ENCODE measurements at places on chromosomes 2 and 18.

DNA sequence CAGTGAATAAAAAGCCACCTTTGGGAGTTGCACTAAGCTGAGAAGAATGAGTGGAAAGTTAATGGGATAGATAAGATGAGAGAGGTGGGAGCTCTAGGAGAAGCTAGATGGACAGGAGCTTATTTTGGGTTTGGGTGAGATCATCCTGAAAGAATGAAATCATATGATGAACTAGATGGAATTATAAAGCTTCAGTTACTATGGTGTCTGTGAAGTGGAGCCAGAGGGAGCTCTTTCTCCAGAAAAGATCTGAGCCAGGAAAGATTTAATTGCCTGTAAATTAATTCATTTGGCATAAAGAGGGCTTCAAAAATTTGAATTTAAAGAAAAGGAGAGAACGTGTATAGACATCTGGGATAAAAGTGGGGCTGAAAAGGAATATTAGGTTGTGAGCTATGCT, 10.3 kb downstream of the DNAH6 start:
- no peak overlapping the region for H3K27ac ChIP-seq
- DNase-seq, result no peak
- no peak overlapping the region for H3K4me3 ChIP-seq
- H3K36me3 ChIP-seq, result no peaks in the 10 kb centered on the region

DNA sequence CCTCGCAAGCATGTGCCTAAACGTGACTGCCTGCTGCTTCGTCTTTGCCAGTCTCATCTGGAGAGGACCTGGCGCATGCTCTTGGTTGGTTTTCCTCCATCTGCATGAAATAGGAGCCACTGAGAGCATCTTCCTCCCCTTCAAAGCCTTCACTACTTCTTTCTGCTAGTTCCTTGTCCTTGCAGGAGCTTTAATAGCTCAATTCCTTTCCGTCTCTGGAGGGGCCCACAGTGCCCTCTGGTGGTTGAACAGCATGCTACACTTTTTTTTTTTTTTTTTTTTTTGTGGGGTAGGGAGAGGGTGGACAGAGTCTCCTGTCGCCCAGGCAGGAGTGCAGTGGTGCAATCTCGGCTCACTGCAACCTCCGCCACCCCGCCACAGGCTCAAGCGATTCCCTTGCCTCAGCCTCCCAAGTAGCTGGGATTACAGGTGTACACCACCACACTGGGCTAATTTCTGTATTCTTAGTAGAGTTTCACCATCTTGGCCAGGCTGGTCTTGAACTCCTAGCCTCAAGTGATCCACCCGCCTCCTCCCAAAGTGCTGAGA, 59.6 kb downstream of the SP110 start:
- no peak overlapping the region for H3K4me3 ChIP-seq
- H3K36me3 ChIP-seq, result no peaks in the 10 kb centered on the region
- no peak overlapping the region for H3K27ac ChIP-seq
- DNase-seq, result peak; percentile 31
- no peaks in the 10 kb centered on the region for H3K27me3 ChIP-seq

- peaks cover 3% of the 10 kb centered on the region for H3K36me3 ChIP-seq
- H3K27ac ChIP-seq, result no peak overlapping the region
- H3K4me3 ChIP-seq, result no peak overlapping the region
- no peaks in the 10 kb centered on the region for H3K27me3 ChIP-seq
- DNase-seq, result no peak
These were observed 45.5 kb downstream of the KIF5C start for GRCh38 chr2:148920559-148920958.

DNA sequence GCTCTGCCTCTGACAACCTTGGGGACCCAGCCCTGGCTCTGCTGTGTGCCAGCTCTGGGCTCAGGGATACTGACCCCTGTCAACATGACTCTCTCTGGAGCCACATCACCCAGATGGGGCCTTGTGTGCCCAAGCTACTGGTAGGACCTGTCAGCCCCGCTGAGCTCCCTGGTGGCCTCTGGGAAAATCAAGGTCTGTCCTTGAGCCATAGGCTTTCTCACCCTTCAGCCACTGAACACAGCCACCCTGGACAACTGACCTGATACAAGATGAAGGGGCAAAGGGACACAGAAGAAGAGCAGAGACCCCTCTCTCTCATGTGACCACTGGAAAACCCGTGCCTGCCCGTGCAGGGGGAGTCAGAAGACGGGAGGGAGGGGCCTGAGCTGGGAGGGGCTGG, 7.8 kb downstream of the CCDC74A start:
- no peak overlapping the region for H3K27ac ChIP-seq
- no peaks in the 10 kb centered on the region for H3K27me3 ChIP-seq
- no peaks in the 10 kb centered on the region for H3K4me1 ChIP-seq
- H3K36me3 ChIP-seq, result no peaks in the 10 kb centered on the region
- no peak for DNase-seq

DNA sequence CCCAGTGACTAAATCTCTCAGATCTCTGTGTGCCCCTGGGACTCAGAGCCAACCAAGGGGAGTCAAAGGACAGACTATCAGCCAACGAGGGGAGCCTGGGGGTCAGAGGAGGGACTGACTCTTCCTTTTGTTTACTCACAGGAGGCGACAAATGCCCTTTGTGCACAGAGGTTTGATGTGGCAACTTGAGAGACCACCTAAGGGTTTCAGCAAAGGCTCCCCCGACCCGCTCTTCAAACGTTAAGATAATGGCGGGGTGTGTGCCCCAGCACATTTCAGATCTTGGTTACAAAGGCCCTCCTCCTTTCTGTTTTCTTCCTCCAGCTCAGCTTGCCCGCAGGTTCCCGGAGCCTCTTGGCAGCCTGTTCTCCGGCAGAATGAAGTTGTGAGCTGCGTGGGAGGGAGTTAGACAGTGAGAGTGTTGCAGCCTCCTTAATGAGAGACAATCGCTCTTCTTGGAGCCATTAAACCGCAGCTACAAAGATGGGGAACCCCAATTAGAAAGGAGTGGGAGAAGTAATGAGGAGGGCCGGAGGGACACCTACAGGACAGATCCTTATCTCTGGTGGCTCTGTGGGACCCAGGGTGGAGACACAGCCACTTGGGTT, 76.2 kb downstream of the KIAA2012 start:
- no peaks in the 10 kb centered on the region for H3K36me3 ChIP-seq
- H3K4me1 ChIP-seq, result peaks cover 6% of the 10 kb centered on the region
- no peaks in the 10 kb centered on the region for H3K27me3 ChIP-seq

DNA sequence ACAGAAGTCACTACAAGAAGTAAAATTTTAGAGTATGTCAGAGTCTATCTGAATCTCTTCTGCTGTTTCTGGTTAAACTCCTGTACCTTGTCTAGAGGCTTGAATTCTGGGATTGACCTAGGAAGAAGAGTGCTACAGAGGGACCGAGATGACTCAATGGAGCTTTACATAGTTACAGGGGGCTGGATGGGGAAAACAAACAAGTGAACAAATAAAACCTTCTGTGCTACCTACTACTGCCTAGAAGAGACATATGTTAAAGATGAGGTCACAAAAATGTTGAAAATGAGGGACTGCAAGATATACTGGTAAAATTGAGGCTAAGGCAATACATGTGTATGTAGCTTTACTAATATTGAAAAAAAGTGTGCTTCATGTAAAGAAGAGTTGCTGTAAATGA, 265.4 kb upstream of the TFPI start:
- no peak overlapping the region for H3K4me3 ChIP-seq
- DNase-seq, result no peak
- H3K4me1 ChIP-seq, result no peaks in the 10 kb centered on the region
- H3K36me3 ChIP-seq, result no peaks in the 10 kb centered on the region
- H3K27me3 ChIP-seq, result no peaks in the 10 kb centered on the region

DNA sequence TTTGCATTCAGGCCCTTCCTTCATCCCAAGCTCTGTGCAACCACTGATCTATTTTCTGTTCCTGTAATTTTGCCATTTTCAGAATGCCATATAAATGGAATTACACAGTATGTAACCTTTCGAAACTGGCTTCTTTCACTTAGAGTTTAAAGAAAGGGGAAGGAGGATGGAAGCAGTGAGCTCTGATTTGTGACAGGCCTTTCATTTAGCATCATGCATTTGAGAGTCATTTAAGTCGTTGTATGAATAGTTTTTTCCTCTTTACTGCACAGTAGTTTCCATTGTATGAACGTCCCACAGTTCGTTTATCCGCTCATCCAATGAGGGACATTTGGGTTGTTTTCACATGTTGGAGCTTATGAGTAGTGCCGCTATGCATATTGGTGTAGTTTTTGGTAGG, 67.0 kb downstream of the LBH start:
- H3K27me3 ChIP-seq, result peaks cover 4% of the 10 kb centered on the region
- no peak overlapping the region for H3K27ac ChIP-seq
- H3K36me3 ChIP-seq, result no peaks in the 10 kb centered on the region
- no peak overlapping the region for H3K4me3 ChIP-seq

- H3K4me3 ChIP-seq, result no peak overlapping the region
- DNase-seq, result no peak
- H3K4me1 ChIP-seq, result no peaks in the 10 kb centered on the region
- H3K36me3 ChIP-seq, result no peaks in the 10 kb centered on the region
These were observed 135.9 kb downstream of the ABCA12 start for GRCh38 chr2:215002500-215002899.

- no peak overlapping the region for H3K4me3 ChIP-seq
- DNase-seq, result no peak
- H3K4me1 ChIP-seq, result no peaks in the 10 kb centered on the region
These were observed 95.3 kb upstream of the ASB18 start for GRCh38 chr2:236359426-236360045.

GRCh38 chr2:72629062-72629461, 196.8 kb downstream of the EXOC6B start:
- no peaks in the 10 kb centered on the region for H3K4me1 ChIP-seq
- no peaks in the 10 kb centered on the region for H3K36me3 ChIP-seq
- H3K27ac ChIP-seq, result no peak overlapping the region
- DNase-seq, result no peak

- no peak overlapping the region for H3K27ac ChIP-seq
- H3K27me3 ChIP-seq, result no peaks in the 10 kb centered on the region
- no peaks in the 10 kb centered on the region for H3K36me3 ChIP-seq
- H3K4me1 ChIP-seq, result no peaks in the 10 kb centered on the region
- DNase-seq, result no peak
These were observed 29.3 kb upstream of the CREG2 start for GRCh38 chr2:101416609-101417008.

GRCh38 chr2:170501421-170502043, 213.6 kb upstream of the SP5 start:
- H3K27ac ChIP-seq, result no peak overlapping the region
- peaks cover 9% of the 10 kb centered on the region for H3K27me3 ChIP-seq
- peaks cover 29% of the 10 kb centered on the region for H3K4me1 ChIP-seq

GRCh38 chr2:215728504-215729065, 284.8 kb downstream of the MREG start:
- H3K4me1 ChIP-seq, result no peaks in the 10 kb centered on the region
- DNase-seq, result no peak
- H3K27me3 ChIP-seq, result no peaks in the 10 kb centered on the region

- no peaks in the 10 kb centered on the region for H3K27me3 ChIP-seq
- peaks cover 2% of the 10 kb centered on the region for H3K4me1 ChIP-seq
- H3K36me3 ChIP-seq, result no peaks in the 10 kb centered on the region
- no peak overlapping the region for H3K27ac ChIP-seq
- H3K4me3 ChIP-seq, result no peak overlapping the region
These were observed 23.6 kb upstream of the GLS start for GRCh38 chr2:190856985-190857384.

DNA sequence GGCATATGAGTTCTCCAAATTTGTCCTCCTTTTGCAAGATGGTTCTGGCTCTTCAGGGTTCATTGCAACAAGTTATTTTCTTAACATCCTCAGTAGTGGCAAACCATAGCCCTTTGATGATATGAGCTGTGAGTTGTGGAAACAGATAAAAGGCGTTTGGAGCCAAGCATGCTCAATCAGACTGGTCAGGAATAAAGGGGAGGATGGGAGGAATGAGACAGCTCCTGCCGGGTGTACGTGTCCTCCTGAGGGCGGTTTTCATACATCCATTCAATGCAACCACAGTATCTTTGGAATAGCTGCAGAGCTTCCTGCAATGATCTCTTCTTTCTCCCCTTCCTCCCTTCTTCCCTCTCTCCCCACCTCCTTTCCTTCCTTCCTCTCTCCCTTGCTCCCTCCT, 245.8 kb downstream of the GLI2 start:
- no peak overlapping the region for H3K27ac ChIP-seq
- no peak for DNase-seq
- no peak overlapping the region for H3K4me3 ChIP-seq
- peaks cover 52% of the 10 kb centered on the region for H3K36me3 ChIP-seq
- H3K27me3 ChIP-seq, result no peaks in the 10 kb centered on the region

- H3K4me1 ChIP-seq, result no peaks in the 10 kb centered on the region
- DNase-seq, result no peak
- no peak overlapping the region for H3K27ac ChIP-seq
- no peaks in the 10 kb centered on the region for H3K27me3 ChIP-seq
- H3K36me3 ChIP-seq, result no peaks in the 10 kb centered on the region
These were observed 75.5 kb downstream of the TRABD2A start for GRCh38 chr2:84805250-84805958.

GRCh38 chr2:160271171-160272086, 71.4 kb upstream of the ITGB6 start:
- H3K36me3 ChIP-seq, result peaks cover 10% of the 10 kb centered on the region
- H3K27ac ChIP-seq, result no peak overlapping the region
- no peak overlapping the region for H3K4me3 ChIP-seq

DNA sequence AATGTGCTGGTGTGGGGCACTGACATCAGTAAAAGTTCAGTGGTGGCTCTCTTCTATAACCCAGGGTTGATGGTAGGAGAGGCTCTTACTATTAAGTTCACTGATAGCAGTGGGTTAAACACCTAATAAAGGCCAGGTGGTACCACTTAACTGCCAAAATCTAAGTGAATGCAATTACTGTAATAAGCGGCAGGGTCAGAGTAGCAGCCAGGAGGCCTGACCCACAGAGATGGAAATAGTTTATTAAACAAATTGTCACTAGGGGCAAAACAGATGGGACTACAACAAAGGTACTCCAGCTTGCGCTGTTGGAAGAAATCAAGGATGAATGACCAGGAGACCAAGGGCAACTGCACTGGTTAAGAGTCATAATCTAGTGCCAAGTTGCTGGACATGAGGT, 26.6 kb downstream of the ZSWIM2 start:
- no peaks in the 10 kb centered on the region for H3K36me3 ChIP-seq
- no peak overlapping the region for H3K4me3 ChIP-seq
- H3K27me3 ChIP-seq, result no peaks in the 10 kb centered on the region
- H3K4me1 ChIP-seq, result no peaks in the 10 kb centered on the region

GRCh38 chr2:102159295-102159694, 16.7 kb downstream of the IL1R1 start:
- H3K36me3 ChIP-seq, result no peaks in the 10 kb centered on the region
- H3K4me3 ChIP-seq, result no peak overlapping the region
- no peak overlapping the region for H3K27ac ChIP-seq
- DNase-seq, result no peak
- no peaks in the 10 kb centered on the region for H3K27me3 ChIP-seq
